ENCODE measurements at places on chromosomes 6 and 20. TPM values are rescaled to one million over a fixed set of nuclear protein-coding genes. Genes with fewer than 3 reads are reported as not detected.

The JPH2 gene
- total RNA-seq = 441 TPM

The EDEM2 gene
- total RNA-seq = 13.3 TPM

The ADAM33 gene
- total RNA-seq = 79.7 TPM

The SLC2A4RG gene
- 41.4 TPM for total RNA-seq

The SLC22A2 gene
- total RNA-seq = not detected

The NT5DC1 gene
- total RNA-seq = 8.4 TPM

The HCRTR2 gene
- total RNA-seq = not detected

The MRS2 gene
- total RNA-seq = 25.9 TPM

The MC3R gene
- not detected for total RNA-seq

The GSTA3 gene
- total RNA-seq = not detected

The NOX3 gene
- not detected for total RNA-seq

The ZNF343 gene
- total RNA-seq = 19.5 TPM

The ZNF311 gene
- 1.7 TPM for total RNA-seq

The TP53TG5 gene
- 0.17 TPM for total RNA-seq

The KIZ gene
- 22.9 TPM for total RNA-seq

The VEGFA gene
- total RNA-seq = 44.0 TPM

The MUCL3 gene
- not detected for total RNA-seq

The GNAS gene
- 717 TPM for total RNA-seq

The DEFB129 gene
- total RNA-seq = not detected

The GABRR1 gene
- 0.13 TPM for total RNA-seq

The EEF1A2 gene
- 7.6 TPM for total RNA-seq

The ZC2HC1B gene
- total RNA-seq = not detected

The RBCK1 gene
- 76.7 TPM for total RNA-seq

The CTSZ gene
- total RNA-seq = 185 TPM

The KATNA1 gene
- total RNA-seq = 22.5 TPM

The FHL5 gene
- 33.7 TPM for total RNA-seq

The COL9A1 gene
- total RNA-seq = 1.7 TPM

The BRD2 gene
- total RNA-seq = 148 TPM

The GPR63 gene
- total RNA-seq = 0.83 TPM

The CUL9 gene
- 46.6 TPM for total RNA-seq

The RIMS1 gene
- total RNA-seq = 88.6 TPM

The MYO6 gene
- total RNA-seq = 12.3 TPM

The TSPYL4 gene
- 19.1 TPM for total RNA-seq

The NOTCH4 gene
- total RNA-seq = 30.6 TPM

The PSORS1C2 gene
- total RNA-seq = not detected

The GUCA1A gene
- total RNA-seq = not detected

The HCK gene
- 7.8 TPM for total RNA-seq

The FAM83C gene
- not detected for total RNA-seq

The POLR3F gene
- 12.5 TPM for total RNA-seq

The HSPA12B gene
- total RNA-seq = 22.2 TPM

The CALHM4 gene
- total RNA-seq = not detected

The PRKN gene
- 11.4 TPM for total RNA-seq

The APOM gene
- total RNA-seq = 1.5 TPM

The ZKSCAN4 gene
- 5.4 TPM for total RNA-seq

The ZNF334 gene
- 2.5 TPM for total RNA-seq

The GJA1 gene
- total RNA-seq = 460 TPM

The OLIG3 gene
- not detected for total RNA-seq

The SNX5 gene
- total RNA-seq = 63.0 TPM

The PNLDC1 gene
- total RNA-seq = not detected

The SLC35F1 gene
- total RNA-seq = 5.4 TPM

The ALDH8A1 gene
- 1.2 TPM for total RNA-seq

The SAMD3 gene
- total RNA-seq = 0.39 TPM

The USP49 gene
- 2.1 TPM for total RNA-seq

The BTN1A1 gene
- total RNA-seq = not detected

The PREX1 gene
- total RNA-seq = 25.0 TPM

The SUN5 gene
- total RNA-seq = not detected

Data from esophagus muscularis mucosa (tissue), 4 donors.